ENCODE measurements at places on chromosomes 7 and 10.

DNA sequence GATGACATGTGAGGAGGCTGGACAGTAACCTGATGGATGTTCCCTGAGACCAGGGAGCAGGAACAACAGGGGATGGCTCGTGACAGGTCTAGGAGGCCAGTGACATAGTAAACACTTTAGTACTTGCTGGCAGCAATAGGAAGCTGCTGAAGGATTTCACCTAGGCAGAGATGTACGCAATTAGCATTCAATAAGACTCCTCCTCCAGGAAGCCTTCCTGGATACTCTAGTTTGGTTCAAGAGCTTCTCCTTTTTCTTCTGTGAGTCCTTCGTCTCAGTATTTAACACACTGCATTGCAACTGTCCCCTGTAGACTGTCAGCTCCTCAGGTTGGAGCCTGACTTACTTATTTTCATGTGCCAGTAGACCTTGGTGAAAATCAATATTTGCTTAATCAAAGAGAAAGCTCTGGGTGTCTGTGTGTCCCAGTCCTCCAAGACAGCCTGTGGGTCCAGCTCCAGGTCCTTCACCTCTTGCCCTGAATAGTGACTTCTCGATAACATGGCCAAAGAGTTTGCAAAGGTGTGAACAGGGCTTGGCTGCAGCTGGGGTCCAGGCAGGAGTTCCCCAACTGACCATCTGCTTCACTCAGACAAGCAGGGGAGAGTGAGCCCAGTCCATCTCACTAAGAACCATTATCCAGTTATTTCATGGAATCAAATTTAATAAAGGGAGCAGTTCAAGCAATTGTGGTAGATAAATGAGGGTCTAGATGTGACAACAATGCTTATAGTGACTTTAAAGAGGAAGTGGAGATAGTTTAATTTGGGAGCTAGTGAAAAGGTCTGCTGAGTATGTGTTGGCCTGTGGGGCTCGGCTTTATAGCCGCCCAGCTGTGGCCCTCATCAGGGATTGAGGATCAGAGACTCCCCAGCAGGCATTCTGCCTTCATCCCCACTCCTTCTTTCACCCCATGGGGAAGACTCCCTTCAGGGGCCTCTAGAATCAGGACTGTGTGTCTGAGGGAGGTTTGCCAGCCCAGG is 9.4 kb downstream of the TMEM273 start:
- DNase-seq = no peak

DNA sequence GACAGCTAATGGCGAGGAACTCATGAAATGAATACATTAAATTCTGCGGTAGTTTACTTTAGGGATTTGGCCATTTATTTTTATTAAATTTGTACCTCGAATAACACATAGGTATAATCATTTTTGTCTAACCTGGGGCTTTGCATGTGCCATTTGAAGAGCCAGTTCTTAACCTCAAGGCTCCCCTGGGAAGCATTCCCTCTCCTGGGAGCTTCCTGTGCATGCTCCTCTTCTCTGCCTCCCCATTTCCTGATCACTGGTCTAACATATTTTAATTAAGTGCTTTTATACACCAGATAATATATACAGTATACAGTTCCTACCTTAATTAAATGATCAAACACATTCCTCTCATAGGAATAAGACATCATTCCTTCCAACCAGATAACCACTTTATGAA is 183.9 kb upstream of the FZD1 start:
- DNase-seq = no peak

DNA sequence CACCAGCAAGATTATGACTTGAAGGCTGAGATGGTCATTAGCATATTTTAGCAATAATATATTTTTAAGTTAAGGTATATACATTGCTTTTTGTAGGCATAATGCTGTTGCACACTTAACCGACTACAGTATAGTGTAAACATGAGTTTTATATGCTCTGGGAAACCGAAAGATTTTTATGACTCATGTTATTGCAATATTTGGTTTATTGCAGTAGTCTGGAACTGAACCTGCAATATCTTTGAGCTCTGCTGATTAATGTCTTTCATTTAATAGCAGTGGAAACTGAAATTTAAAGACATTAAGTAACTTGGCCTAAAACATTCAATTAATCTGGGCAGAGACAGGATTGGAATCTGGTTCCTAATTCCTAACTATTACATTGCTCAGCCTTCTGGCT is 266.7 kb upstream of the PLXDC2 start:
- no peak for DNase-seq

- no peak for DNase-seq
These were observed 174.8 kb downstream of the JAZF1 start for GRCh38 chr7:28005847-28006231.

GRCh38 chr7:151455690-151456089 is 15.7 kb upstream of the CRYGN start:
- DNase-seq = no peak

DNA sequence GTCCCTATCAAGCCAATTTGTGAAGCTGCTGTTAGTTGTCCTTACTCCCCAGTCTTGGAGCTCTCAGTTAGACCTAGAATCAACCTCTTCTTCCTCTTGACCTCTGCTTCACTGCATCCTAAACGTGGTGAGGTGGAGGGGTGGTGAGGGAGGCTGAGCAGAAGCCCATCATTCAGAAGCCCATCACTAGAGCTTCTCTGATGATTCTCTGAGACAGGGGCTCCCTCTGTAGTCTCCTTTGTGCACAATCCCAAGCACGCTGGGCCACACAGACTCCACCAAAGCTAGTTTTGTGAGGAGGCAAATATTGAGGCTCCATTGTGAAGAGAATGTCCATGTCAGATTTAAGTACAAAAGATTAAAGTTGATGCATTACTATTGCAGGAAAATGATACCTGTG is 163.8 kb upstream of the PRSS1 start:
- DNase-seq = no peak

- no peak for DNase-seq
These were observed 169.4 kb downstream of the TEX36 start for GRCh38 chr10:125513429-125514182.

All from thymus (tissue), 14 donors.